ENCODE measurements at places on chromosomes 11 and 22. TPM values are rescaled to one million over a fixed set of nuclear protein-coding genes. Genes with fewer than 3 reads are reported as not detected.

DNA sequence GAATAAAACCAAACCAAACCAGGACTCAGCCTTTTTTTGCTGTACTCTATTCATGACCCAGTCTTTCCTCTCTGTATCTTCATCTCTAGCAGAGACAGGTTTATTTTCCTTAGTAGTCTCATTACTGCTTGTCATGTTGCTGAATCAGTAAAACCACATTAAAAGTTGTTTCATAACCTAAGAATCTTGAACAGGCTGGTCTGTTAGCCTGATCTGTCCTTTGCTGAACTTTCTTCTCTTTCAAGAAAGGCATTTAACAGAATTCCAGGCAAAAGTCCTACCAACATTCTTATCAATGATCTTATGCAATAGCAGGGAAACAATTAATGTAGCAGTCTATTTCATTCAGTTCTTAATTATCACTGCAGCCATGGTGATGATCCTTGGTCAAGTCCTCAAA, 197.7 kb downstream of the CASP12 start:
- no peak for DNase-seq

TRIM48 gene
- total RNA-seq, result not detected

DNA sequence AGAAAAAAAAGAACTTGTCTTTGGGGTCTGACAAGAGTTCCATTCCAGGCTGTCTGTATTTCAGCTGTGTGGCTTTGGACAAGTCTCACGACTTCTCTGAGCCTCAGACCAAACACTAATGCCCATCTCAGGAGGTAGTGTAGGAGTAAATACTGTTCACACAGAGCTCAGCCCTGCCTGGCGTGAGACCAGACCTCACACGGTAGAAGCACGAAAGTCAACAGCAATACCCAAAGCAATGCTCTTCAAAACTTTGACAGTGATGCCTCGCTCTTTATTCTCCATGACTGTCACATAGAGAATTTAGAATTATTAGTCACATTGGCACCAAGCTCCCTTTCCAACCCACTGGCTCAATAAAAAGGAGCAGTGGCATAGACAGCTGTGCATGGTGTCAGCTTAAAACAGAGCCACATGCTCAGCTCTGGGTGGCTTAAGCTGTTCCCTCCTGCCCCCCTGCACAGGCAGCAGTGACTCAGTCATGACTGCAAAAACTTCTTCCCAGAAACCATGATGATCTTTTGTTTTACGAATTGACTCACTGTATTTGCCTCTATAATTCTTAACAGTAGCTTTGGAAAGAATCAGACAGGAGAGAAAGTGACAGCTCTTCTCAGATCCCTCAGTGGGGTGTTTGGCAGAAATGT, 74.0 kb upstream of the PHF21B start:
- no peak for DNase-seq

GRCh38 chr22:49820984-49821383, 6.7 kb downstream of the BRD1 start:
- no peak for DNase-seq

TRMU gene
- total RNA-seq, result 56.3 TPM

- DNase-seq, result no peak
These were observed 109.9 kb upstream of the CLMP start for GRCh38 chr11:123304828-123305466.

DNA sequence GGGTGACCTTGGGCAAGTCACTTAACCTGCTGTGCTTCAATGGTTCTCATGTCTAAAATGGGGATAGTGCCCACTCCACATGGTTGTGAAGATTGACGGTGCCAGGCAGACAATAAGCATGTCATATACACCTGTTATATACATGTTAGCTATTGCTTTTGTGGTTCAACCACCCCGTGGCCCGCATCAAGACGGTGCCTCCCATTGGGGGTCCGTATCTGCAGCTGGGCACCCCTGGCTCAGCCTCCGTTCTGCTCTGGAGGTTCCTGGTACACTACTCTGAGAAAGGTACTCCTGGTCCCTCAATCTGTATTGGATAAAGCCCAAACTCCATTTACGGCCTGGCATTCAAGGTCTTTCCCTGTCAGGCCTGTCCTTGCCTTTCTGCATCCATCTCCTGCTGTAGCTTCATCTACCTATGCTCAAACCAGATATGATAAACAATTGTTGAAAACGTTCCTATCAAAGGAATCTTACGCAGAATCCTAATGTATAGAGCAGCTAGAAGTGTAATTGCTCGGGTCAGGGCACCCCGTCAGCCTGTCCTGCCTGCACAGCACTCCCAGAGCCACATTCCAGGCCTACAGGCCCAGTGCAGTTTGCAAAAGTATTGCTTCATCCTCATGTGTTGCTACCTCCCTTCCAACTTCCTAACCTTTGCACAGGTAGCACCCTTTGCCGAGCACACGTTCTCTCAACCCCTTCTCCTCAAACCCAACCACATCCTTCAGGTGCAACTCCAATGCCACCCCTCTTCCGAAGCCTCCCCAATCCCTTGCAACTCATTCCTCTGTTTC, 194.9 kb downstream of the BCR start:
- DNase-seq, result no peak

- DNase-seq, result no peak
These were observed 54.8 kb downstream of the CHST1 start for GRCh38 chr11:45610627-45611026.

- no peak for DNase-seq
These were observed 335 bp upstream of the SEZ6L start for GRCh38 chr22:26168939-26169314.

- no peak for DNase-seq
These were observed 177.9 kb downstream of the RRAS2 start for GRCh38 chr11:14181121-14181520.

DNA sequence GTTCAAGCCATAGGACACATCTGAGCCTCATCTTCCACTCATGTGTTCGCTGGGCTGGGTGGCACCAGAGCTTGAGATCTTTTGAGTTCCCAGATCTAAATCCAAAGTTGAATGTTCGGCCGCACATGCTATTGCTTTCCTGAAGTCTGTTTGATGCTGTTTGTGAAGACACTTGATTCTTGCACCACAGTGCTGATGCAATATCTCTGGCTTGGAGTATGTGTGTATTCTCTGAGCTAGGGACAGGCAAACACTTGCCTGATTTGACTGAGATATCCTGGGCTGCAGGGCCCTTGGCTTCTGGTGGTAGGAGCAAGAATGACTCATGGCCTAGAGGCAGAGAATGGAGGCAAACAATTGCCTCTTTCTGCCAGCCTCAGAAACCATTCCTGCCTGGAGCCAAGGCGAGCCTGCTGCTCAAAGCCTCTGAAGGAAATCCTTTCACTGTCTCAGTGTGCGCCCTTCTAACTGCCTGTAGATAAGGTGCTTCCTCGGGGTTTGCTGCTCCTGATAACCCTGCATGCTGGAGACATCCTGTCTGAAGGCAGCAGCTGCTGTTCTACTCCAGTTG, 73.0 kb downstream of the CYB5R2 start:
- DNase-seq, result peak; percentile 73

Data from HT-29 (cell line).